ENCODE measurements at places on chromosomes 4 and X.

DNA sequence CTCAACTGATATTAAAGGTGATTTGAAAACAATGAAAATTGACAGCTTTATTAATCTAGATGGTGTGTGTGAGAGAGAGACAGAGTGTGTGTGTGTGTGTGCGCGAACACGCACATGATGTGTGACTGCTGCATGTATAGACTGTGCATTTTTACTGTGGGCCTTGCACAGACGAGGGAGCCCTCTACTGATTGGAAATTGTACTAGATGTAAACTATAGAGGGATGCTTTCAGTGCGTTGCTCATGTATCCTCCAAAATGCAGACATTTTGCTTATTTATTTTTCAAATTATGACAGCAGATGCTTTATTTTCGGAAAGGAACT, 168.4 kb upstream of the GK2 start:
- DNase-seq = no peak

DNA sequence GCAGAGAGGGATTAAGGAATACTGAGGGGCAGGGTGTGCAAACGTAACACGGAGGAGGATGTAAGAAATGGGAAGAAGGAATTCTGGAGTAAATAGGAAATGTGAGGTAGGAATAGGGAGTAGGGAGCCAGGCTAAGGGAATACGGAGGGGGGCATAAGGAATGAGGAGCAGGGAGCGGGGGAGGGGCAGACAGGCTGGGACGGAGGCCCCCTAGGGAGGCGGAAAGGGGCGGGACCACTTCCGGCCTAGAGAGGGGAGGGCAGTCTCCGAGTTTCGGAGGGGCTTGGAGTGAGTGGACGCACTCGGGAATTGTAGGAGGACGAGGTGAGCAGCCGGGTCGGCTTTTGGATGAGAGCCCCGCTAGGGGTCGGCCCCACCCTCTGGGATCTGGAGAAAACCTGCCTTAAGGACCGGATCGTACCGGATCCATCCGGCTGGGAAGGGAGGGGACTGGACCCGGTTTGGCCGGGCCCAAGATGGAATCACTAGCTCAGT, 612 bp downstream of the MAGED2 start:
- peak; percentile 71 for DNase-seq

GRCh38 chr4:124478470-124478869, 234.1 kb downstream of the ANKRD50 start:
- DNase-seq = no peak

- no peak for DNase-seq
These were observed 29.8 kb upstream of the KLF3 start for GRCh38 chr4:38634047-38634759.

DNA sequence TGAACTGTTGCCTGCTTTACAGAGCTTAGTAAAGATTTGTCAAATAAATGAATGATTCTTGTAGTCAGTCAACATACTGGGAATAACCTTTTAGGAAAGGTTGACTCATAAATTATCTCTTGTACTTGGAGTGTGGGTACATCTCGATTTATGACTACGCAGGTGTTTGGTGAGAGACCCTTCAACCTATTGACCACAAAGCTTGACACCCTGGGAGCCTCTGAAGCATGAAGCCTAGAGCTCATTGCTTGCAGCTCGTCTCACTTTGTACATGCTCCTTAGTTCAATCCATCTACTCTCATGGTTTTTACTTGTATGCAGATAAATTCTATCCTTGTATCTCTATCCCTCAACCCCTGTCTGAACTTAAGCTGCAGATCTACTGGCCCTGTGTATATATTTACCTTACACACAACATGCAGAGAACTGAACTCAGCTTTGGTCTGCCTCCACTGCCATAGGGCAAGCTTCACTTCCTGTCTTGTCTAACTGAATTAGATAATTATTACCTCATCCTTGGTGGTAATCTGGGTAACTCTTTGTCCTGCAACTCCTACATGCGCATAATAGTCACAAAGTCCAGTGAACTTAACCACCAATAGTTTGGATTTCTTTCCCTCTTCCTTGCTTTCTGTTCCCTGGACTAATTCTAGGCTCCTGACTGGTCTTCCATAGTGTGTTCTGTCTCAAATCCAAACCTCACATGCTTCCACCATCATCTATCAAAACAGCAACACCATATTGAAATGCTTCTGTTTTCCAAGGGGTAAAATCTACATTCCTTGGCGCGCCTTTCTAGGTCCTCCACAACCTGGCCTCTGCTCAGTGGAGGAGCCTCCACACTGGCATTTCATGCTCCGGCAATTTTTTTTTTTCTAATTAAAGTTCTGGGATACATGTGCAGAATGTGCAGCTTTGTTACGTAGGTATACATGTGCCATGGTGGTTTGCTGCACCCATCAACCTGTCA, 32.2 kb upstream of the FAT1 start:
- no peak for DNase-seq

Measured in mesothelial cell of epicardium (in vitro differentiated cells).